ENCODE measurements at places on chromosomes 6 and 20.

- no peak for DNase-seq
Observed at GRCh38 chr6:135789375-135790050, 62.0 kb upstream of the PDE7B start.

DNA sequence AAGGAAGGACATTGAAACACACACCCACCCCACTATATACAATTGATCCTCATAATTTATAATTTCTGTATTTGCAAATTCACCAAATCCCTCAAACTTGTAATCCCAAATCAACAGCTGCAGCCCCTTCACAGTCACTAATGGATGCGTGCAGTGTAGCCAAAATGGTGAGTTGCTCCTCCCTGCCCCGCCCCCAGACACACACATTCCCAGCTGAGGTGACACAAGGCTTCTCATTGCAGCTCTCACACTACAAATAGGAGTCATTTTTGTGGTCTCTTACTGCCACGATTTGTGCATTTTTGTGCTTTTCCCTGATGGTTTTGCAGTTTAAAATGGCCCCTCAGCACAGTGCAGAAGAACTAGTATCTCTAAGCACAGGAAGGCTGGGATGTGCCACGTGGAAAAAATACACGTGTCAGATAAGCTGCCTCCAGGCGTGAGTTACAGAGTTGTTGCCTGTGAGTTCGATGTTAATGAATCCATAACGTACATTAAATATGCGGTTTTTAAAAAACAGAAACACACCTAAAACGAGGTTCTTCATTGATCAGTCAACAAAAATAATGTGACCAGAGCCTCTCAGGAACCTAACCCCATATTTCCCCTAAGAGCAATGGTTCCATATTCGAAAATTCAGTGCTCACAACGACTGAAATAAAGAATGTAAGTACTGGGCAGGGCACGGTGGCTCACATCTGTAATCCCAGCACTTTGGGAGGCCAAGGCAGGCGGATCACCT, 8.2 kb downstream of the ATP9A start:
- no peak for DNase-seq

GRCh38 chr6:133796235-133796634, 92.7 kb upstream of the TCF21 start:
- no peak for DNase-seq

- no peak for DNase-seq
Observed at GRCh38 chr6:168704678-168705077, 263.7 kb downstream of the SMOC2 start.

DNA sequence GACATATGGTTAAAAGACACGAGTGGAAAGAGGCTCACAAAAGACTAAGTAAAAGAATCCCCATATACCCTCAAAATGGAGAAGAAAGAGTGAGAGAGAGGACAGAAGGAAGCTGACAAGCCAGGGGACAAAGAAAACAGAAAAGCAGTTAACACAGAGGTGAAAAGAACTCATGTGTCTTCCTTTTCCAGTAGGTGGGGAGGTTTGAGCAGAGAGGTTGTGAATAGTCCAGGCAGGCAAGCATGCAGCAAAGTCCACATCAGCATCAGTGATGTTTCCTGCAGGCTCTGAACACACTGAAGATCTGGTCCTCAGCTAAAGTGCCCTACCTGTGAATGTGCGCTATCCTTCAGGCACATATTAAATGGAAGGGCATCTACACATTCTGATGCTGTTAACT, 196.5 kb upstream of the IRAK1BP1 start:
- DNase-seq: no peak

GRCh38 chr6:111806165-111806547, 67.1 kb downstream of the FYN start:
- no peak for DNase-seq

DNA sequence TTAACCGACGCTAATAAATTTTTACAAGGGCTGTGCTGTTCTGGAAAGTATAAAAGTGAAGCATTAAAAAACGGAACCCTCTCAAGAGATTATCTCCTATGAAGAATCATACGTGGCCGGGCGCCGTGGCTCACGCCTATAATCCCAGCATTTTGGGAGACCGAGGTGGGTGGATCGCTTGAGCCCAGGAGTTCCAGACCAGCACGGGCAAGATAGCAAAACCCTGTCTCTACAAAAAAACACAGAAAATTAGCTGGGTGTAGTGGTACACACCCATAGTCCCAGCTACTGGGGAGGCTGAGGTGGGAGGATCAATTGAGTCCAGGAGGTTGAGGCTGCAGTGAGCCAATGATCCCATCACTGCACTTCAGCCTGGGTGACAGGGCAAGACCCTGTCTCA, 83.4 kb downstream of the GMPR start:
- no peak for DNase-seq

DNA sequence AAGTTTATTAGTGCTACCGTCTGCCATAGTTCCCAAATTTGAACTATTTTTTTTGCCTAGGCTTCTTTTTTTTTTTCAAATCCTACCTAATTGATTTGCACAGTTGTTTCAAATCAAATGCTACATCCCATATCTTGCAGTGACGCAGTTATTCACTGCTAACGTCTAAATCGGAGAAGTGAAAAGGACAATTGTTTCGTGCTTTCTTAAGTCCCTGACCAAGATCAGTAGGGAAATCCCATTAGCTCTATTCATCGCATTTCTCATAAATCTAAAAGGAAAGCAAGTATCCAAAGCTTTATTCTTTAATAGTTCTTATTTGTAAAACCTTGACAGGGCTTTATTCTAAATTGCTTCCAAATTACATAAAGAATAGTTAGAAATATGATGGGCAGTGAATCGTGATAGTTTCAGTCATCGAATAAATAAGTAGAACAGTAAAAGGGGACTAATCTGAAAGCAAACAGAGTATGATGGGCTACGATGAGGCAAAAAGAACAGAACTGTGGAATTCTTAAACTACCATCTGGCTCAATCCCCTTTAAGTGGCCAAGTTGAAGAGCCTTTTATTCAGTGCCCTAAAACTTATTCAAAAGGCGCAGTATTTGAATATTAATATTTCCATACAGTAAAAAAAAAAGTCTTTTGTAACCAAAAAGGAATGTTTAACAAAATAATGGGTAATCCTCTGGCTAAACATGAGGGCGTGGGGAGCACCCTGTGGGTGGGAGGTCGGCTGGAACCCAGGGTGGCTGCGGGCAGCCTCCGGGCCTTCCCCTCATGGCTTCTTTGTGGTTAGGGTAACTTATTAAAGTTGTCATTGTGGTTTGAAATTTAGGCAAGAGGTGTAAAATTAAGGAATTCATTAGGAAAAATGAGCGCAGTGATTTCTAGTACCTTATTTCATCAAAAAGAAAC, 3.0 kb upstream of the ARID1B start:
- no peak for DNase-seq

DNA sequence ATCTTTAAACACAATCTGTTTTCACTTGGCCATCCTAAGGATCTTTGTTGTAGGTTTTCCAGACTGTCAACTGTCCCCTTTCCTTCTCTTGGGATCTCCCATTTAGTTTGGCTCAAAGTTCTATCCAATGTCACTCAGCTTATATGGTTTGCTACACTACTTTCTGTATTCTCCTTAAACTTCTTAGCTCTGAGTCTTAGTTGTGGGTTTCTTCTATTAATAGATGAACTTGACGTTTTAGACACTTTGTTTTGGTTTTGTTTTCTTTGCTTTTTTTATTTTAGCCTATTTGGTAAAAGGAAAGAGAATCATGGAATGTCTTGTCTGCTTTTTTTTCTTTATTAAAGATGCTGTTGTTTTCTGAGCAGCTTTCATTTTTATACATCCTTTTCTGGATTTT, 11.4 kb downstream of the RMND1 start:
- DNase-seq: no peak

- no peak for DNase-seq
Observed at GRCh38 chr6:3965071-3965718, 113.7 kb downstream of the FAM217A start.

DNA sequence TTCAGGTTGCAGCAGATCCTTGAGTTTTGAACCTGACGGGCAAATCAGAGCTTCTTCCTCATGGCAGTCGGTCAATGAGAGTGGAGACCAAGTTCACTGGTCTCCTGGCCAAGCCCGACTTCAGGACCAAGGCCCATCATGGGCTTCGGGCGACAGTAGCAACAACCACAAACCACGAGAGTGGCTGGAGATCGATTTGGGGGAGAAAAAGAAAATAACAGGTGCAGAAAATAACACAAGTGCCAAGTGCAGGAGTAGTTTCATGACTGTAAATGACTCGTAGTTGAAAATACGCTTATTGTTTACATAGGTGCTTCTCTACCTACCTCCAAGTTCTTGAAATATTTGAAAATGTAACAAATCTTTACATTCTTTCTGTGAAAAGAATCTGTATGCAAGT, 56.1 kb downstream of the DCBLD1 start:
- no peak for DNase-seq

GRCh38 chr6:125300992-125301434, 754 bp downstream of the HDDC2 start:
- peak; percentile 2 for DNase-seq

DNA sequence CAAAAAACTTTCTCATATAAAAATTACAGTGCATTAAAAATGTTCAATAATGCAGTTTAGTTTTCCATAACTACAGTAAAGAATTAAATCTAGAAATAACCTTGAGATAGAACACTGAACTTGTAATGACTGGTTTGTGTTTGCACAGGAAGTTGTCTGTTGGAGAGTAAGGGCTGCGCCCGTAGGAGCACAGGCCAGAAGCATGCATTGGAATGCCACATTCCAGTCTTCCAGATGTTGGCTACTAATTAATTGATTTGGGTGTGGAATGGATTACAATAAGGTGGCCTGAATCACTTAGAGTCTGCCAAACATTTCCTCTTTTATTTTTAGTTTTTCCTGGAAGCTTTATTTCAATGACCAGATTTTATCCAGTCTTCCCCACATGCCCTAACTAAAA, 582.6 kb upstream of the MMS22L start:
- DNase-seq: no peak

GRCh38 chr20:3839328-3839727, 7.3 kb upstream of the MAVS start:
- DNase-seq: no peak

- no peak for DNase-seq
Observed at GRCh38 chr20:24942679-24943078, 6.4 kb upstream of the CST7 start.

- no peak for DNase-seq
Observed at GRCh38 chr6:45595010-45595851, 217.5 kb upstream of the SUPT3H start.

GRCh38 chr6:2730353-2731107, 20.2 kb downstream of the MYLK4 start:
- DNase-seq: no peak

DNA sequence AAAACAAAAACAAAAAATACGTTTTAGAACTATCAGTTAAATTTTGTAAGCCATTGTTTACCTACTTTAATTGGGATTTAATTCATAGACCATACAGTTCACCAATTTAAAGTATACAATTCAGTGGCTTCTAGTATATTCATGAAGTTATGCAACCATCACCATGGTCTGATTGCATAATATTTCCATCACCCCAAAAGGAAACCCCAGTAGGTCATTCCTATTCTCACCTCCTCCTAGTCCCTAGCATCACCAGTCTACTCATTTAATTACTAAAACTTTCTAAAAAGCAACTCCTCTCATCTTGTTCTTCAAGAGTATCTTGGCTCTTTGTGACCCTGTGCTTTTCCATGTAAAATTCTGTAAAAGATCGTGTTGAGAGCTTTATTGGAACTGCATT, 60.2 kb downstream of the ASXL1 start:
- DNase-seq: no peak

GRCh38 chr20:39479196-39479810, 517.2 kb downstream of the DHX35 start:
- no peak for DNase-seq

GRCh38 chr6:144710207-144710606, 425.1 kb downstream of the UTRN start:
- no peak for DNase-seq

GRCh38 chr6:29887330-29887818, 55.0 kb upstream of the HLA-A start:
- DNase-seq: peak; percentile 45

- DNase-seq: no peak
Observed at GRCh38 chr6:55199239-55199638, 24.9 kb downstream of the HCRTR2 start.

DNA sequence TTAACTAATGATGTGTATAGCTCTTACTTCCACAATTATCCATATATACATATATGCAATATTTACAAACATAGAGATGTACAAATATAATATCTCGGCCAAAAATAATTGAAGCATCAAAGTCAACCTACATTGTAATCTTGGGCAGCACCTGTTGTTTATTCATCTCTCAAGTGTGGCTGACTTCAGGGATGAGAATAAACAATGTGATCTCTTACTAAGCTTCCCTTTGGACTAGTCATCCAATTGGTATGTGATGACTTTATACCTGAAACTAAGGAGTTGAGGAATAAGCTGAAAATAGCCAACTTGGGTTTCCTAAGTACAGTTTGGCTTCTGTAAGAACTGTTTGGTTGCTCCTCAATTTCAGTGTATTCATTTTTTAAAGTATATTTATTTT, 256.6 kb downstream of the KHDC1L start:
- no peak for DNase-seq

- DNase-seq: no peak
Observed at GRCh38 chr20:33812908-33813462, 1.8 kb downstream of the CHMP4B start.

GRCh38 chr20:34637245-34638038, 39.5 kb downstream of the PIGU start:
- no peak for DNase-seq

DNA sequence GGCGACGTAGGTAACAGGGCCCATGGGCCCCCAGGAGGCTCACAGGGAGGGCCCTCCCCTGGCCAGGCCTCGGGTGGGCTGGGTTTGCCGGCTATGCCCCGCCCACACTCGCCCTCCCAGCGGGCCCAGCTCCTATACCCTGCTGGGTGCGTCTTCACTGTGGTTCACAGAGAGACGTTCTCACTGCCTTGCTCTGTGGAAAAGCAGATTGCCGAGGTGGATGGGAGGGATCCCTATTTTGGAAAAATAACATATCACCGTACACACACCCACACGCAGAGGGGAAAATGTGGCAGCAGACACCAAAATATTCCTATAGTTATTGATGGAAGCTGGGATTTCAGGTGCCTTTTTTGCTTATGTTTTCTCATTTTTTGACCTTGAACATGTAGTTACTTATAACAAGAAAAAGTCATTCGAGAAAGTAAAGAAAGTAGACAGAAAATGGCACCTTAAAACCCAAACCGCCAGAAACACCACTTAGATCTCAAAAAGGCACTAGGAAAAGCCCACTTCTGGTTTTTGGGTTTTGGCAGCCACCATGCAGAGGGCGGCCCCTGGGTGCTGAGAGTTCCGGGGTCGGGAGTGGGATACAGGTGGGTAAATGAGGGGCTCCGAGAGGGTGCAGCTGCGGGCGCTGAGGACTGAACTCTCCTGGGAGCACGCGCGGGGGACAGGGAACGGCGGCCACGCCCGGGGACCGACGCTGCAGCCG, 49.4 kb downstream of the TMEM242 start:
- DNase-seq: peak; percentile 51

GRCh38 chr6:9252799-9253198, 817.5 kb upstream of the SLC35B3 start:
- no peak for DNase-seq

- no peak for DNase-seq
Observed at GRCh38 chr20:46375771-46376170, 30.6 kb downstream of the ELMO2 start.

All from central memory CD4-positive, alpha-beta T cell (primary cell).